Left hindlimb (tissue), 1 donor: ENCODE measurements at places on chromosomes 7 and 10.
A peak's percentile ranks its signal among the peaks of the same experiment; 100 is the strongest.

DNA sequence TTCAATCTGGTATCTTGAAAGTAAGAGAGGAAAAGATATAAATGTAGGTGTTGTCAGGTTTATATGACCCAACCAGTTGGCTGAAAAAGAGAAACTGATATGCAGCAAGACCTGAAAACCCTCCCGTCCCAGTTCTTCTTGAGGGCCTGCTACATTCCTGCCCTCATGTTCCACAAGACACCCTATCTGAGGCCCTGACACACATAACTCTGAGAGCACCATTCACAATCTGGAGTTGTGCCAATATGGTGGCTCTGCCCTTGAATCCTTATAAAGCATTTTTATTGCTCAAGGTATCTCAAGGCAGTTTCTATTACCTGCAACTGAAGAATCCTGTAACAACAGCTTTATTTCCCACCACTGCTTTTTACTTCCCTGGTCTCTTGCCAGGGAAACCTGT is 17.0 kb downstream of the XPNPEP1 start:
- no peak for DNase-seq

DNA sequence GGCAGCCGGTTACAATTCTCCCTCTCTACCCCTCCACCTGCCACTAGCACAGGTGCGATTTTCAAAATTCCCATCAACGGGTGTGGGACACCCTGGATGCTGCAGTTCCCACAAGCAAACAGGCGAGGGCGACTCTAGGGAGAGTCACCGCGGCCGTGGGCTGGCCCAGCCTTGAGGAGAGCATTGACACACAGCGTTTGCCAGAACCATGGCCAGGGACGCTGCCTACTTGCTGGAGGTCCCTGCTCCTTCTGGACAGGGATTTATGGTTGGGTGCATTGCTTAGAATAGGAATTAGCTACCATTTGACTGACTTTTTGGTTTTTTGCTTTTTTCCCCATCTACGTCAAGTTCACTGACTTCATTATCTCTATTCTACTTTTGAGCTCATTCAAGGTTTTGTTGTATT is 19.0 kb upstream of the CLDN4 start:
- DNase-seq, result no peak

DNA sequence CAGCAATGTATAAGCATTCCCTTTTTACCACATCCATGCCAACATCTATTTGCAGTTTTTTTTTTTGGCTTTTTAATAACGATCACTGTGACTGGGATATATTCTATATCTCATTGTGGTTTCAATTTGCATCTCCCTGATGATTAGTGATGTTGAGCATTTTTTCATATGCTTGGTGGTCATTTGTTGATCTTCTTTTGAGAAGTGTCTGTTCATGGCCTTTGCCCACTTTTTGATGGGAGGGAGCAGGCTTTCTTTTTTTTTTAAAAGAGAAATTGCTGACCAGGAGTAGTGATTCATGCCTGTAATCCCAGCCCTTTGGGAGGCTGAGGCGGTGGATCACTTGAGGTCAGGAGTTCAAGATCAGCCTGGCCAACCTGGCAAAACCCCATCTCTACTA is 4.0 kb downstream of the MUC17 start:
- no peak for DNase-seq

- DNase-seq, result no peak
Observed at GRCh38 chr7:40199076-40199802, 64.4 kb downstream of the SUGCT start.

DNA sequence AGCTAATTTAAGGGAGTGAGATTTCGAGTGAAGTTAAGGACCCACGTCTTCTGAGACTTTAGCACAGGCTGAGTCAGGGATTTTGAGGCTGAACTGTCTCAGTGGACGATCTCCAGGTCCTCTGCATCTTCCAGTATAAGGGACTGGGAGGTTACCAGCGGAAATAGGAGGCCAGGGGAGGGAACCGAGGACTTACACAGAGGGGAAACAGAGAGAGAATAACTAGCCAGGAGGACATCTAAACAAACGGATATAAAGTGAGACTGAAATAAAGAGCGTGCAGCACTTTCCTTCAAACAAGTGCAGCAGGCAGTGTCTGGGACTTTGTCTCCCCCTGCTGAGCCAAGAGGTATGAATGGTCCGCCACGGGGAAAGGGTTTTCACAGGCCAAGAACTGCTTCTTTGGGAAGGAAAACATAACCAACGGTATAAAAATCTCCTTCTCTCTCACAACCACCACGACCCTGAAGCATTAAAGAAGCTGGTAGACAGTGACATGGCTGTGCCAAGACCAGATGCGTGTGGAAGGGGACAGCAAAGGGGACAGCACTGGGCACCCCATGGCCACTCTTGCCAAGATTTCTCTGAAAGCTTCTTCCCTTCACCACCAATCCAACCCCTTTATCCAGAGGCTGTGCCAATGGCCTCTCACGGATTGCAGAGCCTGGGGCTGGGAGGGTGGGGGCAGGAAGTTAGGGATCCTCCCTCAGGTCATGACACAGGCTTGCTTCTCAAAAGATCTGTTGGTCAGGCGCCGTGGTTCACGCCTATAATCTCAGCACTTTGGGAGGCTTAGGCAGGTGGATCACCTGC is 72.0 kb downstream of the SLC37A3 start:
- peak; percentile 73 for DNase-seq

DNA sequence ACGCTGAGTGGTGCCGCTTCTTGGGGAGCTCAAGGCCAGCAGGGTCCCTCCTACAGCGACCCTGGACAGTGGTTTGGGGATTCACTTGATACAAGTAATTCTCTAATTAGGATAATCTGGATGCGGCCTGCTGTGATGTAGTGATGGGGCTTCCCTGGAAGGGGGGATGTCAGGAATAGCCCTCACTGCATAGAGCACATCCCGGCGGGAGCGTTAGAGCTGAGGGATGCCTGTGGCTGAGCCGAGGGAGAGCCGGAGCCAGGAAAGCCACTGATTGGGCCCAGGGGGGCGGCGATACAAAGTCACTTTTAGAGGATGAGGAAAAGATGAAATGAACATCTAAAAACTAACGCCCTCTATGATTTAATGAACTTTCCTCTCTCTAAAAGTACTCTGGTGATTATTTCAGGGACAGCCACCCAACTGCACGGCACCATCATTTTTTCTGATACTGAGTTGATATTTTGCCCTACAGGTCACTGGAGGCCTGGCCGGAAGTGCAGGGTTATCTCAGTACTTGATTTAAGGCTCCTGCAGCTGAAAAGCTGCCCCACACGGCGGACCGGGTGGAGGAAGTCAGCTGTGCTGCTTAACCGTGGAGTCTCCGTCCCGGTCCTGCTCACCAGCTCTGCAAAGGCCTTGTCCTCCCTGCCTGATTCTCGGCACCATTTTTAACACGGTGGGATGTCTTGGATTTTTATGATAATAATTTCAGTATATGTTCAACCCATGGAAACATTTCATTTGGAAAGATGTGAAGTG is 518.8 kb downstream of the DNAJB6 start:
- DNase-seq, result peak; percentile 18

GRCh38 chr10:113435881-113436280 is 117.0 kb upstream of the HABP2 start:
- no peak for DNase-seq

DNA sequence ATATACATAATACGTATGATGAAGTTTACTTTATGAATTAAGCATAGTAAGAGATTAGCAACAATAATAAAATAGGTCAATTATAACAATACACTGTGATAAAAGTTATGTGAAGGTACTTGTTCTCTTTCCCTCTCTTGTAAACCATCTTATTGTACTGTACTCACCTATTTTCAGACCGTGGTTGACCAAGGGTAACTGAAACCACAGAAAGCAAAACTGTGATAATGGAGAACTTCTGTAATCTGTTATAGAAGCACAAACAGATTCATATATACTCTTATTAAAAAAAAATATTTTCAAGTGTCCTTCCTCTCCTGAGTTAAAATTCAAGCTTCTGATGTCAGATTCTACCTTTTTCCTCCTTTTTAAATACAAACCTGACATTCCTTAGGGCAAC is 1247.8 kb upstream of the SORCS1 start:
- no peak for DNase-seq

DNA sequence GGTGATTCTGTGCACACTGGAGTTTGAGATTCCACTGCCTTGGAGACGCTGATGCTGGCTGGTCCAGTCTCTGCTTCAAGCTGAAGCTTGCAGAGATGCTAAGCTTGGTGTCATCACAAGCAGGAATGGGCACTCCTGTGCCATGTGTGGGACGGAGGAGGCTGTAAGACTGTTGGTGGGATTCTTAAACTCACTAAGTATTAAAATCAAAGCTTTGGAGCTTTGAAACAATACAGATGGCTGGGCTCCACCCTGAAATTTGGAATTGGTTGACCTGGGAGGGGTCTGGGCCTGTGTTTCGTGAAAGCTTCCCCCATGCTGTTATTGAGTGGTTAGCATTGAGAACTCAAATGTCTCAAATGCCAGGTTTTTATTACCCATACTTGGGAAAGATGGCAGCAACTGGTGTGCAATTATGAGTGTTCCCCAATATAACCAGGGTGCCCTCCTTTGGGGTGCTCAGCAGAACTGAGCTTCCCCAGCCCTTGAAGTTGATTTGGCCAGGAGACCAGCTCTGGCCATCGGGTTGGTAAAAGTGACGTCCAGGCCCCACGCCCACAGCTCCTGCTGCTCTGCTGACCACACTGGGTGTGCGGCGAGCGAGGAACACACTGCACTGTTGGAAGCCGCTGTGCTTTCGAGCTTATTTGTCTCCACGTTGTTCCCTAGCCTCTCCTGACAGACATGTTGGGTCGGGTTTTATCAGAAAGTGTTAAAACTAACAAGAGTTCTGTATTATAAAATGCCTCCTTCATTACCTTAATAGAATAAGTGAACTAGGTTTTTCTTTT is 377.7 kb downstream of the GLRX3 start:
- no peak for DNase-seq

GRCh38 chr7:27339478-27339877 is 96.9 kb downstream of the EVX1 start:
- DNase-seq, result no peak

DNA sequence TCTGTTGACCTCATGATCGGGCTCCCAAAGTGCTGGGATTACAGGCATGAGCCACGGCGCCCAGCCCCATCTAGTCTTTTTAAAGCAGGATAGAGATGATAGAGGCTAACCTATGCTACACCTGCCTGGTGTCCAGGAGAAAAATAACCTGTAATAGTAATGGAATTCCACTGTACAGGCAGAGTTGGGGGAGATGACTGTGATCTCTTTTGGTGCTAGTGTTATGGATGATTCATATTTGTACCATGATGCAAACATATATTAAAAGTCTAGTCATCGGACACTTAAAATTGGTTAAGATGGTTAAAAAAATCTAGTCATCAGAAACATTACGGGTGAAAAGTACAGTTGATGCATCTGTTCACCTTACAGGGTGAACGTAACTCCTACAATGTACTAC is 6.1 kb upstream of the SAR1A start:
- DNase-seq, result no peak

- no peak for DNase-seq
Observed at GRCh38 chr7:132380059-132380458, 196.2 kb downstream of the PLXNA4 start.

DNA sequence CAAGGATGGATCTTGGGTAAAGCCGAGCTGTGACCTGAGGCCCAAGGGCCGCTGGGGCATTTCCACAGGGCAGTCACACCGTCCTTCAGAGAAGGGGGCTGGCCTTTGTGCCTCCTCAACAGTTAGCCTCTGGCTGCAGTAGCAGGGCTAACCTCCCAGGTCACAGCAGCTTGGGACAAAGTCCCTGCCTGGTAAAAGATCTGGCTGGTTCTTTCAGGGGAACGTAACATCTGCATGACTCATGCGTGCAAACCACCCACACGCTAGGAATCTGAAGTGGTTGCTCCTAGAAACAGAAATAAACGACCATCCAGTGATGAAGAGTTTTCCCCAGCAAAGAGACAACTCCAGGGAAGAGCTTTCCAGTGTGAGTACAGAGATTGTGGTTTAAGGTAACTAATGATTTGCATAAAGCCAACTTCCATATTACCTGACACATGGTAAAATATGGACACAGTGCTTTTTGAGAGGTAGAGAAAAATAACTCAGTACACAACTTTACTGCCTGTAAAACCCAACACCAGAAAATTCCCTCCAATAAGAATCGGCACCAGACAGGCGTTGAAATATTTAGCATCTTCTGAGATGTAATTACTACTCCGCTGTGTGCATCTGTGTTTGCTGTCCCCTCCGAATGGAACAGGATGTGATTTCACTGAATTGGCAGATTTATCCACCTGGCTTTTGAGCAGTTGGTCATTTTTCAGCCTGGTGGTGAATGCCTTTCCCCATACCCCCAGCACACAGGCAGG is 84.9 kb upstream of the ADRB1 start:
- peak; percentile 50 for DNase-seq

- DNase-seq, result no peak
Observed at GRCh38 chr7:155962191-155962967, 150.1 kb upstream of the SHH start.

DNA sequence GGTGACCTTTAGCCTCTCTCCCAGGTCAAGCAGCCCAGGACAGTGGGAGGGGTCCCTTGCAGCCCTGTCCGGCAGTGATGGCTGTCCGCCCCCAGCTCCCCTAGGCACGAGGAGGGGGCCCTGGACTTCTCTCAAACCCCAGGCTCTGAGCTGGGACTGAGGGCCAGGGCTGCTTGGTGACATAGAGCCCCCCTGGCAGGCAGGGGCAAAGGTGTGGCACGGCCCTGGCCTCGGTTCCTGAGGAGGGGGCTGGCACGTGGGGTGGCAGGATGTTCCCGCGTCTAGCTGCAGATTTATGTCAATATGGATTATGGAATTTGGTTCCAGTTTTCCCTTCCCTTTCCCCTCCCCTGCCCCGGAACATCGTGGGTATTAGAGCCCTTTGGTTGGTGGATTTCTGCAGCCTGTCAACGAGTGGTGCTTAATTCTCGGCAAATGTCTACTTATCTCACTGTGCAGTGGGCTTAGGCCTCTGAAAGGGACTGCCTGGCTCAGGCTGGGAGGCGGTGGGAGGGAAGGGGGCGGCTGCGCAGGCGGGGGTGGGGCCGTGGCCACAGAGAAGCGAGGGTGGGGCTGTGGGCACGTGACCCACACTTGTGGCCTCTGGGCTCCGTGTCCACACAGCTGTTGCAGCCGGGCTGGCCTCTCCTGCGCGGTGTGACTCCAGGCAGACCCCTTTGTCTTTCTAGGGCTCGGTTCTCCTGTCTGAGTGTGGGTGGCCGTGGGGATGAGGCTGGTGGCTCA is 19.3 kb downstream of the UNCX start:
- no peak for DNase-seq

DNA sequence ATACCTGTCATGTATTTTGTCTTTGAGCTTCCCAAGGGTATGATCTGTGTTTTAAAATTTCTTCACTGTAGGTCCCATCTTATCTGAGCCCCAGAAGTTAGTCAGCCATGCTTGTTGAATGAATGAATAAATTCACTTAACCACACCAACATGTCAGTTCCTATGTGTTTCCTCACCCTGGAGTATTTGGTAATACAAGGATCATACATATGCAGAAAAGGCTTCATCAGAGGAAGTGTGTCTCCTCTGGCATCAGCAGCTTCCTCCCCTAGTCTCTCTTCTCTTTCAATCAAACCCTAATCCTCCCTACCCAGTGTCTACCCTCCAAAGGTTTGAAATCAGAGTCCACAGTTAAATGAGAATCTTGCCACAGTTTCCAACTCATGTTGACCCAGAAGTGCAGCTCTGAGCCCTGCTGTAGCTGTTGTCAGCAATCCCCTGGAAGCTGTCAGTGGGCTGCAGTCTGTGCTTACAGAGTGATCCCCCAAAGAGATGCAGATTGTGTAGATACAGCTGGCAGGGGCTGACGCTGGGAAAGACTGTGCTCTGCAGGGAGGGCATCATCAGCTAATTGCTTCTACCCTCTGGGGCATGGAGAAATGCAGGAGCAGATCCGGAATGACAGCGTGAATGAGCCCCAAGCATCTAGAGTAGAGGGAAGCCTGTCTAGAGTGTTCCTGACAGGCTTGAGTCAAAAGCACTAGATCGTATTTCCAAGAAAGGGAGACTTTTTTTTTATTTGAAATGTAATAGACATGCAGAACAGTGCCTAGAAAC is 105.0 kb upstream of the WDR11 start:
- no peak for DNase-seq

- DNase-seq, result no peak
Observed at GRCh38 chr7:116478834-116479233, 20.7 kb upstream of the CAV2 start.
